ENCODE measurements at places on chromosomes 7 and 10. TPM values are rescaled to one million over a fixed set of nuclear protein-coding genes. Genes with fewer than 3 reads are reported as not detected.

The ITGA8 gene
- total RNA-seq, result not detected

The NUTM2A gene
- total RNA-seq, result 0.48 TPM

The TET1 gene
- 59.2 TPM for total RNA-seq

The NEUROG3 gene
- total RNA-seq, result 2.0 TPM

The WEE2 gene
- 0.04 TPM for total RNA-seq

The CTAGE8 gene
- total RNA-seq, result 8.4 TPM

The PLCE1 gene
- total RNA-seq, result 0.14 TPM

The HIF1AN gene
- total RNA-seq, result 53.9 TPM

The MMD2 gene
- total RNA-seq, result not detected

The HOXA2 gene
- not detected for total RNA-seq

The ZMIZ2 gene
- 99.1 TPM for total RNA-seq

The IFT22 gene
- total RNA-seq, result 15.5 TPM

DNA sequence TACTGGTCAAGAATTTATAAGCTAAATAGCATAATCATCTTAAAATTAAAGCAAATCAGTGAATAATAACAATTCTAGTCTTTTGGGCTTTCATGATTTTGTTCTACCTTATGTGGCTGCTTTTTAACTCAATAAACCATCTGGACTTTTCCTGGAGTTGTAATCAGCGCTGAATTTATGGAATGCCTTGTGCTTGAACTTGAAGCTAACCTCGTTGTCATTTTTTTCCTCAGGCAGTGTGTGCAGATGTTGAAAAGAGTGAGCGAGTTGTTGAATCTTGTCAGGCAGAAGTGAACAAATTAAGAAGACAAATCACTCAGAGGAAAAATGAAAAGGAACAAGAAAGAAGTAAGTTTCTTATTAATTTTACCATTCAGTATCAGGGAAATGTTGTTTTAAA is 29.5 kb downstream of the ABRAXAS2 start:
- H3K27me3 ChIP-seq, result no peaks in the 10 kb centered on the region
- DNase-seq, result no peak
- H3K4me3 ChIP-seq, result no peak overlapping the region

DNA sequence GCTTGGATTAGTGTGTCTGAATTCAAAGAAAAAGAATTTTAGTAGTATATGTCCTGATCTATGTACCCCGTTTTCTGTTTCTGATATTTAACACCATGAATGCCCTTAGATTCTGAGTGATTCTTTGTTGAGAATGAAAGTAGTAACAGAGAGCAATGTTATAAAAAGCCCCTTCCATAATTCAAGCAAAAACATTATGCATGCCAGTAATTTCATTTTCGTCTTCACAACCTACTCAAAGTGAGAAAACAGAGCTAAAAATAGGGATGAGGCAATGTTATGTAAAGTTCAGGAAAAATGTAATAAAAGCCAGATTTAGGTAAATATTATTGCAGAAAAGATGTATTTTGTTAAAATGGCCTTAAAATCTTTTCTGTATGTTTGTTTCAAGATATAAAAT is 28.1 kb downstream of the PTPRZ1 start:
- peaks cover 25% of the 10 kb centered on the region for H3K36me3 ChIP-seq
- no peaks in the 10 kb centered on the region for H3K27me3 ChIP-seq
- no peak for DNase-seq
- H3K4me3 ChIP-seq, result no peak overlapping the region

- H3K27me3 ChIP-seq, result peaks cover 100% of the 10 kb centered on the region
- no peaks in the 10 kb centered on the region for H3K36me3 ChIP-seq
- no peak overlapping the region for H3K4me3 ChIP-seq
- H3K4me1 ChIP-seq, result peaks cover 14% of the 10 kb centered on the region
- H3K27ac ChIP-seq, result no peak overlapping the region
These were observed 11.1 kb downstream of the HOXA4 start for GRCh38 chr7:27119412-27119911.

GRCh38 chr10:126569513-126570244 is 100.8 kb downstream of the C10orf90 start:
- peaks cover 3% of the 10 kb centered on the region for H3K27me3 ChIP-seq
- H3K36me3 ChIP-seq, result peaks cover 22% of the 10 kb centered on the region
- no peak overlapping the region for H3K4me3 ChIP-seq
- no peak for DNase-seq
- H3K4me1 ChIP-seq, result peaks cover 43% of the 10 kb centered on the region

DNA sequence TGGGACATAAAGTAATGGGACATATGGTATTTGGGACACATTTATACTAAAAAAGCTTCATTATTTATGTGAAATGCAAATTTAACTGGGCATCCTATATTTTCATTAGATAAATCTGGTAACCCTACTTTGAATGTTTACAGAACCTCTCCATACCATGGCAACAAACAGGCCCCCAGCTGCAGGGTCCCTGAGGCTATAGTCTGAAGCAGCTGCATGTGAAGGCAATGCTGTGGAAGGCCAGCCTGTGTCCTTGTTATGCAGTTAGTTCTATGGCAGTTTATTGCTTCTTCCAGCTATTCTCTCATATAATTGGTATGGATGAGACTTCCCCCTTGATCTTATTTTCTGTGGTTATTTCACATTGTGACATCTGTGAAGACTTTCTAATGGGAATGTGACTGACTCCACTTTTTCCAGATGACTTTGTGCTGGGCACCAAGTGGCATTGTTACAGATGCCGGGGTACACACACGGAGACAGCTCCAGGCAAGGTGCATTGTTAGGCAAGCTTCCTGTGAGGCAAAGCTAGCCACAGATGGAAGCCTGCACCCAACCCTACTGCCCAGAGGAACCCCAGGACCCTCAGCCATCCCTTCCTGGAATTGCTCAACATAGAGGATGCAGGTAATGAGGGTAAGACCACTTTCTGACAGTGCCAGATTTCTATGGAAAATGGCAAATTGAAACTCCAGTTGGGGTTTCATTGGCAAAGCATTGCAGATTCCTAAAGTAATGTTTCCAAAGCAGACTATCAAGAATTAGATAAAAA is 49.5 kb upstream of the ADAM12 start:
- DNase-seq, result no peak
- 0 out of 2 replicates have a peak, but pooled peaks cover 3% of the 10 kb centered on the region for H3K4me1 ChIP-seq
- no peaks in the 10 kb centered on the region for H3K36me3 ChIP-seq
- no peak overlapping the region for H3K4me3 ChIP-seq

- H3K36me3 ChIP-seq, result peaks cover 22% of the 10 kb centered on the region
- DNase-seq, result peak; percentile 70
- peak within 1 kb of the TSS; percentile 93 for H3K27ac ChIP-seq
- H3K4me1 ChIP-seq, result peaks cover 11% of the 10 kb centered on the region
- peak within 1 kb of the TSS; percentile 96 for H3K4me3 ChIP-seq
- H3K27me3 ChIP-seq, result peaks cover 5% of the 10 kb centered on the region
These were observed at the start of gene PDSS1 for GRCh38 chr10:26697163-26697921. TSS of gene PDSS1 (plus strand) at chr10:26697701. CDS start at chr10:26697712, 11 bp downstream.

DNA sequence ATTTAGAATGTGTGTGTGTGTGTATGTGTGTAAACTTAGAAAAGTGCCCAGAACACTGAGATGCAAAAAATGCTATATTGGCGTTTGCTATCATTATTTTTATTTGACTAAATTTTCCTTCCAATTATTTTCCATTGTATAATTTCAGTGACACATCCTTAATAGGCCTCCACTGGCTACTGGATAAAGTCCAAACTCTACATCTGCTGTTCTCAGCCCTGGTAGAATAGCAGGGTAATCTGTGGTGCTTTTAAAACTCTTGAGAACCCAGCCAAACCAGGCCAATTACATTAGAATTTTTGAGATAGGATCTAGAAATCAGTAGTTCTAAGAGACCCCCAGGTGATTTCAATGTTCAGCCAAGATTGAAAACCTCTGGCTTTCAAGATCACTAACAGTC is 66.4 kb downstream of the ZNF503 start:
- no peaks in the 10 kb centered on the region for H3K4me1 ChIP-seq
- H3K27me3 ChIP-seq, result peaks cover 10% of the 10 kb centered on the region
- no peak overlapping the region for H3K4me3 ChIP-seq
- no peak for DNase-seq
- peaks cover 13% of the 10 kb centered on the region for H3K36me3 ChIP-seq

DNA sequence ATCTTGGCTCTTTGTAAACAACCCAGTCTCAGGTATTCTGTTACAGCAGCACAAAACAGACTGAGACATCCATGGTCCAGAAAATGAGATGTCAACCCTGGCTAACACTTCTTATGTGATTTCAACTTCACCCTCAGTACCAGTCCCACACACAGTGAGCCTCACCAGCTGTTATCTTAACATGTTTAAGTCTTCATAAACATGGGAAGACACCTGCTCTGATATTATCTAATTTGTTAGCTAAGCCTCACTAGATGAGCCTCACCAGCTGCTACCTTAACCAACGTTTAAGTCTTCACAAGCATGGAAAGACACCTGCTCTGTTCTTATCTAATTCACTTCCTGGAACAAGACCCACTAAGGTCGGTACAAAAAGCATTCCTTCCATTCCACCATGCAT is 130.8 kb downstream of the CALN1 start:
- H3K4me3 ChIP-seq, result no peak overlapping the region
- H3K27me3 ChIP-seq, result no peaks in the 10 kb centered on the region
- peaks cover 16% of the 10 kb centered on the region for H3K4me1 ChIP-seq
- H3K27ac ChIP-seq, result no peak overlapping the region
- DNase-seq, result no peak

GRCh38 chr10:55870186-55870585 is 490.9 kb downstream of the ZWINT start:
- H3K27me3 ChIP-seq, result no peaks in the 10 kb centered on the region
- no peak overlapping the region for H3K27ac ChIP-seq
- H3K36me3 ChIP-seq, result no peaks in the 10 kb centered on the region
- no peak overlapping the region for H3K4me3 ChIP-seq

DNA sequence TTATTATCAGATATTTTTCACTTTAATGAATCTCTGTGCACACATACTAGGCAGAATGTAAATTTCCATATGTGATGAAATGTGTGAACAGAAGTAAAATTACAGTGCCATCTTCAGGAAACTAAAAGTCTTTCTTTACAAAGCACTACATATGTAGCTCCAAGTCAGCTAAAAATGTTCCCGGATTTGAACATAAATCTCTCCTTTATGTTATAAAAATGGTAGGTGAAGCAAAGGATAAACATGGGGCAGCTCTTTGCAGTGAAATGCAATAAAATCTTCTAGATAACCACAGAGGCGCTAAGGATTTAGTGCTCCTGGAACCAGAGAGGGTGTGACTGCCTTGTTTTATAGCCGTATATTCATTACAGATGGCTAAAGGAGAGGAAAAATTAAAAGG is 104.9 kb upstream of the C7orf33 start:
- no peak overlapping the region for H3K4me3 ChIP-seq
- no peaks in the 10 kb centered on the region for H3K27me3 ChIP-seq
- H3K36me3 ChIP-seq, result no peaks in the 10 kb centered on the region
- no peak overlapping the region for H3K27ac ChIP-seq
- 0 out of 2 replicates have a peak, but pooled peaks cover 4% of the 10 kb centered on the region for H3K4me1 ChIP-seq

- H3K4me3 ChIP-seq, result no peak overlapping the region
- no peaks in the 10 kb centered on the region for H3K27me3 ChIP-seq
- peaks cover 41% of the 10 kb centered on the region for H3K36me3 ChIP-seq
- H3K4me1 ChIP-seq, result no peaks in the 10 kb centered on the region
- no peak overlapping the region for H3K27ac ChIP-seq
These were observed 73.0 kb downstream of the UBE3C start for GRCh38 chr7:157211690-157212089.

DNA sequence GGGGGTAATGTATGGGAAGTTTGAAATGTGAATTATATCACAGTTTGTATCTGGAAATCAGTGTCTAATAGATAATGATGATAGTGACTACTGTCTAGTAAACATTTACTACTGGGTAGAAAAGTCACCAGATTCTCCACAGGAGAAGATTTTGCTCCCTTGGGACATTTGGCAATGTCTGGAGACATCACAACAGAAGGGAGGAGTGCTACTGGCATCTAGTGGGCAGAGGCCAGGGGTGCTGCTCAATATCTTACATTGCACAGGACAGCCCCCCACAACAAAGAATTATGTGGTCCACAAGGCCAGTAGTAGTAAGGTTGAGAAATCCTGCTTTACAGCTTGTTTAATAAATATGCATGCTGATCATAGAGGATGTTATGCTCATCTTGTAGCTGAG is 92.3 kb upstream of the PRPS1L1 start:
- H3K4me1 ChIP-seq, result no peaks in the 10 kb centered on the region
- no peaks in the 10 kb centered on the region for H3K27me3 ChIP-seq
- peak; percentile 38 for DNase-seq
- no peaks in the 10 kb centered on the region for H3K36me3 ChIP-seq
- H3K4me3 ChIP-seq, result no peak overlapping the region

DNA sequence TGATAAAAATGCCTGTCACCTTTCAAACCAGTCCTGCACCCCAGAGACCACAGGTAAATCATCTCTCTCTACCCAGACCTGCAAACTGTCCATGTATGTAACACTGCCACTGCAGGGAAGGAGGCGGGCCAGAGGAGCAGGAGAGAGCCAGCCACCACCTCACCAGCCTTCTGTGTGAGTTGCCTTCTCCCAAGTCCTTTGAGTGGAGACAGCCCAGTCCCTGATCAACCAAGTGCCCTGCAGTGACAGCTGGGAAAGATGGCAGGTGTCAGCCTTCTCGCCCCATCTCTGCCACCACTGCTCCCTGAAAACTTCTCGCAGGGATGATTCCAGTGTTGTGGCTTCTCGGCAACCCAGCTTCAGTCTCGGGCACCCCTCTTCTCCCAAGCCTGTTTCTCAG is 42.4 kb downstream of the MTURN start:
- H3K4me1 ChIP-seq, result peaks cover 8% of the 10 kb centered on the region
- H3K4me3 ChIP-seq, result no peak overlapping the region
- no peak overlapping the region for H3K27ac ChIP-seq

- H3K27ac ChIP-seq, result no peak overlapping the region
- peaks cover 2% of the 10 kb centered on the region for H3K4me1 ChIP-seq
- no peaks in the 10 kb centered on the region for H3K27me3 ChIP-seq
- peaks cover 3% of the 10 kb centered on the region for H3K36me3 ChIP-seq
- DNase-seq, result no peak
These were observed 75.7 kb downstream of the PTPRE start for GRCh38 chr10:127982601-127983000.

- no peaks in the 10 kb centered on the region for H3K36me3 ChIP-seq
- H3K4me1 ChIP-seq, result peaks cover 7% of the 10 kb centered on the region
- no peak for DNase-seq
- H3K4me3 ChIP-seq, result no peak overlapping the region
- peaks cover 2% of the 10 kb centered on the region for H3K27me3 ChIP-seq
- no peak overlapping the region for H3K27ac ChIP-seq
These were observed 116.1 kb downstream of the FANK1 start for GRCh38 chr10:126012485-126012884.

DNA sequence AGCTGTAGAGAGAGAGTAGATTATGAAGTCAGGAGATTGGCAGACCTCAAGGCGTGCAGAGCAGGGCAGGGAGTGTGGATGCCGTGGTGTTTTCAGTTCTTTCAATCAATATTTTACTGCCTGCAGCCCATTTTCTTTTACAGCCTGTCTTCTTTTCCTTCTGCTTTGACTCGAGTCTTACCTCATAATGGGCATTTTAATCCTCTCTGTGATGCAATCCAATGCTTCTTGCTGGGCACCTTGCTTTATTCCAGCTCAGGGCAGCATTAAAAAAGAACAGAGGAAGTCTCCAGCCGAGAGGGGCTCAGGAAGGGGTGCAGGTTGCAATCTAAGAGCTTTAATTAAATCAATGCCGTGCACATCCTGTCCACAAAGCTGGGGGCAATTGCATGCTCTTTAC is 839.0 kb downstream of the LRMDA start:
- H3K4me3 ChIP-seq, result no peak overlapping the region
- H3K27me3 ChIP-seq, result no peaks in the 10 kb centered on the region
- H3K27ac ChIP-seq, result no peak overlapping the region
- peaks cover 23% of the 10 kb centered on the region for H3K4me1 ChIP-seq

GRCh38 chr10:123150271-123150985 is 2.5 kb downstream of the HMX2 start:
- peaks cover 6% of the 10 kb centered on the region for H3K36me3 ChIP-seq
- peaks cover 62% of the 10 kb centered on the region for H3K4me1 ChIP-seq
- peak overlapping the region; percentile 68 for H3K4me3 ChIP-seq
- no peak for DNase-seq
- H3K27me3 ChIP-seq, result peaks cover 70% of the 10 kb centered on the region

- no peak overlapping the region for H3K4me3 ChIP-seq
- H3K4me1 ChIP-seq, result peaks cover 6% of the 10 kb centered on the region
- H3K36me3 ChIP-seq, result no peaks in the 10 kb centered on the region
- no peak overlapping the region for H3K27ac ChIP-seq
These were observed 68.1 kb upstream of the GSDME start for GRCh38 chr7:24825381-24825794.

Measured in WTC11 (cell line).